Activated CD8-positive, alpha-beta memory T cell treated with anti-CD3 and anti-CD28 coated beads, Interleukin-2, amount 50 U/mL, for 4 hours (primary cell): ENCODE measurements at places on chromosomes 3 and 15.

- no peak for DNase-seq
Observed at GRCh38 chr3:152446495-152446894, 177.8 kb downstream of the MBNL1 start.

- no peak for DNase-seq
Observed at GRCh38 chr3:167895684-167896083, 160.2 kb downstream of the SERPINI1 start.

DNA sequence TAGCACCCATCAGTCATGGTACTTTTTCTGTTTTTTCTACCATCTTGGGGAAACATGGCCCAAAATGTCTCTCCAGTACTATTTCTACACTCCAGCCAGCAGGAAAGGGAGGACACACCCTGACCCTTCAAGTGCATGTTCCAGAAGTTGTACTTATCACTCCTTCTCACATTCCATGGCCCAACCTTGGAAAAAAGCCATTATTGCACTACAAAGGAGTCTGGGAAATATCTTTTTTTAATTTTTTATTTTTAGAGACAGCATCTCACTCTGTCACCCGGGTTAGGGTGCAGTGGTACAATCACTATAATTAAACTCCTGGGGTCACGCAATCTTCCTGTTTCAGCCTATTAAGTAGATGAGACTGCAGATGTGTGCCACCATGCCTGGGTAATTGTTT is 100.0 kb upstream of the PPP2R3A start:
- DNase-seq: no peak

- no peak for DNase-seq
Observed at GRCh38 chr15:75037685-75038084, 14.3 kb downstream of the PPCDC start.

DNA sequence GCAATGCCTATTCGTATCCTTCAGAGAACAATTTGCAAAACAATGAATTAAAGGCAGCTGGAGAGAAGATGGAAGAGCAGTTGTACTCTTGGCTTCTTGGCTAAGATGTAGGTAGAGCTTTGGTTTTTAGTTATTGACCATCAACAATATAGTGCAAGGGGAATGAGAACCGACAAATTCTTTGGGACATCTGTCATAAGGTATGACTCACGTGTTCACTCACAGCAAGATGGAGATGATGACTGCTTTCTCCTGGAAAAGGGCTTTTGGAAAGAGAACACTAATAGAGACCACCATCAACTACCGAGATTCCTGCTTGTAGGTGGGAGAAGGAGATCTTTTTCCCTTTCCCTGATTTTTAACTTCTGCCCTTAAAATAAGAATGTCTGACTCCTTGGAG is 234.9 kb downstream of the NTRK3 start:
- no peak for DNase-seq

GRCh38 chr3:194982472-194982871 is 288.5 kb downstream of the XXYLT1 start:
- DNase-seq: no peak

DNA sequence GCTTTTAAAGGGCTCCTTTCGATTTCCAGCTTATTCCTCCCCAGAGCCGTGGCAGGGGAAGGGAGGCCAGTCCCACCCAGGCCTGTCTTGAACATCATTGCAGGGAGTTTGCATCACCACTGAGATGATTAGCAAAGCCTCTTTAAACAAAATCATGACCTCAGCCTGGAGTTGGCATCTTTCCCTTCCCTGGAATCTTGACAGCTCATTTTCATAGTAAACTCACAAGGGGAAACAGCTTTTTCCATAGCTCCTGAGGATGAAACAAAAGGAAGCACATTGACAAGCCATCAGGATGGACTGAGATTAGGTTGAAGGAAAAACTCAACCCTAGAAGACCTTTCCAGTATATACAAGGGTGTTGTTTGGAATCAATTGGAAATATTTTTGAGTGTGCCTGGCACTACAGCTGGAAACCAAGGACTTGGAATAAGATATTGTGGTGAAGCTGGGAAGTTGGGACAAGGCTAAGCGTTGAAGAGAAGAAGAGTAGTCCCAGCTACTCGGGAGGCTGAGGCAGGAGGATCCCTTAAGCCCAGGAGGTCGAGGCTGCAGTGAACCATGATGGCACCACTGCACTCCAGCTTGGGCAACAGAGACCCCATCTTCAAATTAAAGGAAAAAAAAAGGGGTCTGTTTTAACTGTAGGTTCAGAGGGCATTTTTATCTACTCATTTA is 3.1 kb upstream of the LARP6 start:
- no peak for DNase-seq

- DNase-seq: no peak
Observed at GRCh38 chr15:60026555-60026954, 22.4 kb downstream of the FOXB1 start.

DNA sequence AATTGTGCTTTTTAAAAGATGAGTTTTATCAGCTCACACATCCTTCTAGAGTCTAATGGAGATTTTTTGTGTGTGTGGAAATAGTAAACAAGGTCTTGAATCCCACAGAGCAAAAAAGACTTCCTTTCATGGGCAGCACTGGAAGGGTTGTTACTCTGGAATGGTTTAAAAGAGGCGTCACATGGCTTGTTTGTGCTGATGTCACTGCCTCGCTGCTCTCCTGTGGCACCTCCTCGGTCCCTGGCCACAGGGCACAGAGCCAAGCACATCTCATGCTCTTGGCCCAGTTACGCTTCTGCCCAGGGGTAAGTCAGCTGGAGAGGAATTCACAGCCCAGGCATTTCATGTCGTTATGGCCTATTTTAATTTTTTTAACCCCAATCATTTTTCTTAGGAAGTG is 53.2 kb downstream of the PGPEP1L start:
- no peak for DNase-seq

- no peak for DNase-seq
Observed at GRCh38 chr3:15300323-15301078, 31.9 kb downstream of the SH3BP5 start.

GRCh38 chr3:181176601-181177000 is 187.1 kb upstream of the DNAJC19 start:
- DNase-seq: no peak

DNA sequence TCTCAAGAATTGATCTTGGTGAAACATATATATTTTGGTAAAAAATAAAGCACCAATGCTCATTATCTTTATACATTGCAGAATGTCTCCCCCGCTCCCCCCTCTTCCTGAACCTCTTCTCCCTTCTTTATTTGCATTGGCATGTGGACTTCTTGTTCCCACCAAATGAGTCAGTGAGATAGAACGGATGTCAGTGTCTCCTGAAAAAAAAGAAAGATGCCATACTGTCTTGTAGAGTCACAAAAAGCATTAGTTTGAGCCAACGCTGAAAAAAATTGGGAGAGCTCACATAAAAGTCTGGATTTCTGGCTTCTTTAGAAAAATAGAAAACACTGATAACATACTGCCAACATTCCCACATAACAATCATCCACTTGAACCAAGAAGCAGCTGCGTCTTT is 32.0 kb upstream of the STXBP5L start:
- DNase-seq: no peak

DNA sequence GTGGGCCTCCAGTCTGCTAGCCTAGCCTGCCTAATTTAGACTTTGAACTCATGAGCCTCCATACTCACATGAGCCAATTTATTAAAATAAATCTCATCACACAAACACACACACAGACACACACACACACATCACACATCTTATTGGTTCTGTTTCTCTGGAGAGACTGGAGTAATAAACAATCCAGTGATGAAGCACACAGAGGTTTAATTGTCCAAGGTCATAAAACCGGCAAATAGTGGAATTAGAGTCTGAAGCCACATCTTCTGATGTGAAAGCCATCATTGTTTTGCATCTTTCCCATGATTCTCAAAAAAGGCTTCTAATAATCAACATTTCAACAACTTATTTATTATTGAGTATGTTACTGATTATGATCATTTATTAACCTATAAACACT is 249.4 kb upstream of the KCNH8 start:
- no peak for DNase-seq

DNA sequence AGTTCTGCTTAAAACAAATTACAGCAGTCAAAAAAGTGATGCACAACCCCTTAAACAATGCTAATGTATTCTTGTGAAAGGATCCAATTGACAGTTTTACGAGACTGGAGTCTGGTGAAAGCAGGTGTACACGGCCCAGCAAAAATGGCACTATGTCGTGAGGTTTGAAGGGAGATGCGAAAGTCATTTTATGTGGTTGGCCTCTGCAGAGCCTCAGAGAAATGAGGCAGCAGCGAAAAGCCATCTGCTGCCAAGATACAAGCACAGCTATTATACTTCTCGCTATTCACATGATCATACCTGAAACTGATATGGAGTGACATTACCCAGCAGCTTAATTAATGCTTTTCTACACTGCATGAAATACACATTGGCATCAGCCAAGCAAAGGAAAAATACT is 36.4 kb downstream of the MECOM start:
- DNase-seq: no peak

DNA sequence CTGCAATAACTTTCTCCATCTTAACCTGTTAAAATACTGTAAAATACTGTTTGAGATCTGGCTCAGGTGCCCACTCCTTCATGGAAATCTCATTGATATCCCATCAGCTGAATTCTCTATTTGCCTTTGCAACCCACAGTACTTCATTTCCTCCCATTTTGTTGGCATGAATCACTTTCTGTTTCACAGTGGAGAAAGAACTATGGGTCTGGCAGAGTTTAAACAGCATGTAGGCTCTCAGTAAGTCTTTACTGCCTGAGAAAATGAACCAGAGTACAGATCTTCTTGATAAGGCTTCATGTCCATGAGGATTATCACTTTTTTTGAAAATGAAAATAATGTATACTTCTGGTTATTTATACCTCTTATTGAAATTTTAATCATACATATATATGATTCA is 245.9 kb downstream of the NAALADL2 start:
- no peak for DNase-seq

GRCh38 chr3:10523561-10523960 is 18.2 kb upstream of the ATP2B2 start:
- no peak for DNase-seq
